ENCODE measurements at places on chromosomes 3 and 15. TPM values are rescaled to one million over a fixed set of nuclear protein-coding genes. Genes with fewer than 3 reads are reported as not detected.

The MAN2C1 gene
- total RNA-seq, result 85.9 TPM

The ZWILCH gene
- total RNA-seq, result 26.5 TPM

The SLCO3A1 gene
- 2.5 TPM for total RNA-seq

The MINAR1 gene
- total RNA-seq, result 0.86 TPM

The RHOV gene
- total RNA-seq, result not detected

The SPRED1 gene
- total RNA-seq, result 28.4 TPM

The NR2E3 gene
- total RNA-seq, result 0.18 TPM

The TM2D3 gene
- 41.1 TPM for total RNA-seq

The KIF7 gene
- 12.8 TPM for total RNA-seq

The PSTPIP1 gene
- 0.18 TPM for total RNA-seq

The UBAP1L gene
- 0.18 TPM for total RNA-seq

The LXN gene
- total RNA-seq, result 346 TPM

The TGM5 gene
- not detected for total RNA-seq

The CPEB1 gene
- 8.1 TPM for total RNA-seq
